ENCODE measurements at places on chromosomes 2 and 18.

DNA sequence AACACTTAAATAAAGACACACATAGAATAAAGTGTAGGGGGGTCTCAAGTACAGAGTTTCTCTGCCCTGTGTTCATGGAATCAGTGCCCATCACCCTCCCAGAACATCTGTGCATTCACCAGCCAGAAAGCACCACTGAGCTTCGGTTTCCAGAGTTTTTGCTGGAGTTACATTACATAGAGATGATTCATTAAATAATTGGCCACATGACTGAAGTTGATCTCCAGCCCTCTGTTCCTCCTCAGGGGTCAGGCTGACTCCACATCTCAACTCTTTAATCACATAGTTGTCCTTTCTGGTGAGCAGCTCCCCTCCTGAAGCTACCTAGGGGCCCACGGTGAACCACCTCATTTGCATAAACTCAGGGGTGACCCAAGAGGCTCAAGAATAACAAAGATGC lies 129.8 kb downstream of the METTL4 start:
- DNase-seq: no peak

DNA sequence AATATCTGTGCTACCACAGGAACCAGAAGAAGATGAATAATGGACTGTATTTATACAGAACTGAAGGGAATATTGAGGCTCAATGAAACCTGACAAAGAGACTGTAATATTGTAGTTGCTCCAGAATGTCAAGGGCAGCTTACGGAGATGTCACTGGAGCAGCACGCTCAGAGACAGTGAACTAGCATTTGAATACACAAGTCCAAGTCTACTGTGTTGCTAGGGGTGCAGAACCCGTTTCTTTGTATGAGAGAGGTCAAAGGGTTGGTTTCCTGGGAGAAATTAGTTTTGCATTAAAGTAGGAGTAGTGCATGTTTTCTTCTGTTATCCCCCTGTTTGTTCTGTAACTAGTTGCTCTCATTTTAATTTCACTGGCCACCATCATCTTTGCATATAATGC lies 1399.9 kb downstream of the DPP10 start:
- no peak for DNase-seq

DNA sequence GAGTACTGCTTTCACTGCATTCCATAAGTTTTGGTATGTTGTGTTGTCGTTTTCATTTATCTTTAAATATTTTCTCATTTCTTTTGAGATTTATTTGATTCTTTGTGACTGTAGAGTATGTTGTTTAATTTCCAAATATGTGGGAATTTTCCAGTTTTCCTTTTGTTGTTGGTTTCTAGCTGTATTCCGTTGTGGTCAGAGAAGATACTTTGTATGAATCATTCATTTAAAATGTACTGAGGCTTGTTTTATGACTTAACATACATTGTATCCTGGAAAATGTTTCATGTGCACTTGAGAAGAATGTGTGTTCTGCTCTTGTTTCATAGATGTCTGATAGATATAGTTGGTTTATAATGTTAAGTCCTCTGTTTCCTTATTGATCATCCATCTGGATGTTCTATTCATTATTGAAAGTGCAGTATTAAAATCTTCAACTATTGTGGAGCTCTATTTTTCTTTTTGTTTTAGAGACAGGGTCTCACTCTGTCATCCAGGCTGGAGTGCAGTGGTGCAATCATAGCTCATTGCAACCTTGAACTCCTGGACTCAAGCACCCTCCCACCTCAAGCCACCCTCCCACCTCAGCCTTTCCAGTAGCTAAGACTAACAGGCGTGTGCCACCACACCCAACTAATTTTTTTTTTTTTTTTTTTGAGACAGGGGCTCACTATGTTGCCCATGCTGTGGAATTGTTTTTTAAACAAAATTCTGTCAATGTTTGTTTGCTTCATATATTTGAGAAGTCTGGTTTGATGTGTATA lies 96.8 kb downstream of the TAF4B start:
- no peak for DNase-seq

DNA sequence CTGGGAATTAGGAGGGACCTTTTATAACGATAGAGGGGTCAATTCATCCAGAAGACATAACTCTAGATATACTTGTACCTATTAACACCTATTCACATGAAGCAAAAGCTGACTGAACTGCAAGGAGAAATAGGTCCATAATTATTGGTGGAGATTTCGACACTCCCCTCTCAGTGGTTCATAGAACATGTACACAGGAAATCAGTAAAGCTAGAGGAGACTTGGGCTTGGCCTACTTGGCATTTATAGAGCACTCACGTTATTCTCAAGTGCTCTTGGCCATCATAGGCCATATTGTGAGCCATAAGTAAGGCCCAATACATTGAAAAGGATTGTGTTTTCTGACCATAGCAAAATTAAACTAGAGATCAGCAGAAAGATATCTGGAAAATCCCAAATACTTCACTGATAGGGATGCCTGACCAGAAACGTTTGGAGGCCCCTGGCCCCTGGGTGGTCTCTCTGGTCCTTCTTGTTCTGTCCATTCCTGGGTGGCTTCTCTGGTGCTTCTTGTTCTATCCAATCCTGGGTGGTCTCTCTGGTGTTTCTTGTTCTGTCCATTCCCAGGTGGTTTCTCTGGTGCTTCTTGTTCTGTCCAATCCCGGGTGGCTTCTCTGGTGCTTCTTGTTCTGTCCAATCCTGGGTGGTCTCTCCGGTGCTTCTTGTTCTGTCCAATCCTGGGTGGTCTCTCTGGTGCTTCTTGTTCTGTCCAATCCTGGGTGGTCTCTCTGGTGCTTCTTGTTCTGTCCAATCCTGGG lies 49.0 kb downstream of the SNED1 start:
- DNase-seq: no peak

GRCh38 chr2:111116843-111117597 lies 3.7 kb upstream of the BCL2L11 start:
- no peak for DNase-seq

GRCh38 chr18:37467002-37467662 lies 98.5 kb downstream of the CELF4 start:
- DNase-seq: no peak

DNA sequence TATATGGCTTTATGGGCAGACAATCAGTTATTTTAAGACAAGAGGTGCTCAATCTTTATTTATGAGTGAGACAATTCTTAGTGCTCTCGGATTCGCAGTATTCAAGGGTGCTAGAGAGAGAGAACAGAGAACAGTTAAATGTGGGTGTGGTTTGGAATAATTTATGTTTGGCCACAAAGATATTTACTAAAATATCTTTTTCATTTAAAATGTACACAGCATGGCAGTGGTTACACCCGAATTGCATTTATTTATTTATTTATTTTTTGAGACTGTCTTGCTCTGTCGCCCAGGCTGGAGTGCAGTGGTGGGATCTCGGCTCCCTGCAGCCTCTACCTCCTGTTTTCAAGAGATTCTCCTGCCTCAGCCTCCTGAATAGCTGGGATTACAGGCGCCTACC lies 109.2 kb downstream of the CDCA7 start:
- no peak for DNase-seq

DNA sequence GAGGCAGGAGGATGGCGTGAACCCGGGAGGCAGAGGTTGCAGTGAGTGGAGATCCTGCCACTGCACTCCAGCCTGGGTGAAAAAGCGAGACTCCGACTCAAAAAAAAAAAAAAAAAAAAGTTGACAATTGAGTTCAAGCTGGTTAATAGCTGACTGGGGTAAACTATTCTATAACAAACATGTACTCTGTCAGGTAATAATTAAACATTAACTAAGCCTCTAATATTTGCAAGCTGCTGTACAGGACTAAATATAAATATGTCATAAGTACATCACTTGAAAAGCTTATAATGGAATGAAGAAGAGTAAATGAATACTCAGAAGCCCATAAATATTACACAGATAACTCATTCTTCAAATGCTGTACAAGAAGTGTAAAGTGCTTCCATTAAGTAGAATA lies 190.4 kb upstream of the CRIM1 start:
- no peak for DNase-seq

- no peak for DNase-seq
These were observed 61.5 kb upstream of the WDR75 start for GRCh38 chr2:189379731-189380261.

All from BJ (cell line).